ENCODE measurements at places on chromosomes 7 and 10. TPM values are rescaled to one million over a fixed set of nuclear protein-coding genes. Genes with fewer than 3 reads are reported as not detected.

The ITIH2 gene
- not detected for polyA plus RNA-seq

DNA sequence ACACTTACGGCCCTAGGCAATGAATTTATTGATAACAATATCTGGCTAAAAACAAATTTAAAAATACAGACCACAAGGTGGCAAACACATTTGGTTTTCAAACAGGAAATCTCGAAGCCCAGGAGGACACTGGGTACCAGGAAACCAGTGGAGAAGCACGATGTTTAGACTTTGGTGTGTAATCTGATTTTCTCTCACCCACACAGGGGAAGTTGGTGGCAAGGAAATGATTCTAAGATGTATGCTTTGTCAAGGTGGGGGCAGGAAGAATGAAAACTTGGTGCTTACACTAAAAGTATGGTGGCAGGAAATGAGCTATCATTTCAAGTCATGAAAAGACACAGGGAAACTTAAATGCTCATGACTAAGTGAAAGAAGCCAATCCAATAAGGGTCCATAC is 113.2 kb upstream of the ANKRD1 start:
- no peak for DNase-seq

- no peak for DNase-seq
These were observed 2.5 kb upstream of the KPNA7 start for GRCh38 chr7:99210265-99210970.

DNA sequence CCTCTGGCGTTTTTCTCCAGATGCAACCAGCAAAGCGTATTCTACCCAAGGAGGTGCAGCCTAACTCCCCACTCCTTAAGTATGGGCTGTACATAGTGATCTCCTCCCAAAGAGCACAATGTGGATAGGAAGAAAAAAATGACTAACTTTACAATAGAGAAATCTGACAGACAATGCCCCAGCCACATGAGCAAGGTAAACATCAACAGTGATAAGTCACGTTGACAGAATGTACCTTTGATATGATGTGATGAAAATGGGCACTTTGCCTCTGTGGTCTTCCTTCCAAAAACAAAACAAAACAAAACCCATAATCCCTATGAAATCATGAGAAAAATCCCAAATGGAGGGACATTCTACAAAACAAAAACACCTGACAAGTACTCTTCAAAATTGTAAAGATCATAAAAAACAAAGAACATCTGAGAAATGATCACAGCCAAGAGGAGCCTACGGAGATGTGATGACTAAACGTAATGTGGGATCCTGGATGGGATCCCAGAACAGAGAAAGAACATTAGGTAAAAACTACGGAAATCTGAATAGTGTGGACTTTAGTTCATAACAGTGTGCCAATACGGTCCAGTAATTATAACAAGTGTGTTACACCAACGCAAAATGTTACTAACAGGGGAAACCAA is 50.6 kb downstream of the ABLIM1 start:
- no peak for DNase-seq

DNA sequence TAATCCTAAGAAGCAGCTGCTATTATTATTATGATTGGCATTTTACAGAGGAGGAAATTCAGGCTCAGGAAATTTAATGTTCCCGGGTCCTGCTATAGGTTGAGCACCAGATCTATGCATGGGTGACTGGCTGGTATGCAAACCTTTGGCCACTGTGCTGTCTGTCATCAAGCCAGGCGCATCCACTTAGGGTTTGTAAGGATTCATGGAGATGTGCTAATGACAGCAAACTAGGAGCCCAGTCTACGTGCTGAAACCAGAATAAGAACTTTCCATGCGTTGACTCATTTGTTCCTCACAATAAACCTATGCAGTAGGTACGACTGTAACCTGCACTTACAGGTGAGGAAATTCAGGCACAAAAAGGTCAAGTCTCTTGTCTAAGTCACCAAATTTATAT is 64.5 kb upstream of the ZMIZ1 start:
- DNase-seq: no peak

GRCh38 chr7:49580000-49580399 is 193.4 kb upstream of the VWC2 start:
- DNase-seq: no peak

GRCh38 chr7:70098905-70099672 is 500.8 kb downstream of the AUTS2 start:
- DNase-seq: no peak

GRCh38 chr10:62380016-62380415 is 5.8 kb downstream of the ZNF365 start:
- peak; percentile 66 for DNase-seq

The KNDC1 gene
- 0.56 TPM for polyA plus RNA-seq

DNA sequence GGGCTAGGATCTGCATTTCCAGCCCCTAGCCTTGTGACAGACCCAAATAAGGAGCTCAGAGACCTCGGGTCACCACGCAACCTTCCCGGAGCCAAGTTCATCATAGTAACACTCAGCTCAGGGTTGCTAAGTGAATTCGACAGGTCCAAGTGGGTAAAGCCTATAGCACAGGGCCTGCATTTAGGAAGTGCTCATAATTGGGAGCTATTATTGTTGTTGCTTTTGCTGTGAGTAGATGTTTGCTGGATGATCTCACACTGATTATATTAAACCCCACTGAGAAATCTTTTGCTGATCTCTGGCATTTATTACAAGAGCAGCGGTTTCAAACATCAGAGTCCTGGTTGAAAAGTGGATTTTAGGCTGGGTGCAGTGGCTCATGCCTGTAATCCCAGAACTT is 20.3 kb upstream of the SAR1A start:
- DNase-seq: no peak

The DYNC1I1 gene
- 0.06 TPM for polyA plus RNA-seq

- no peak for DNase-seq
These were observed 9.6 kb downstream of the GNB2 start for GRCh38 chr7:100682991-100683658.

- no peak for DNase-seq
These were observed 113.1 kb upstream of the RNF32 start for GRCh38 chr7:156527458-156527890.

DNA sequence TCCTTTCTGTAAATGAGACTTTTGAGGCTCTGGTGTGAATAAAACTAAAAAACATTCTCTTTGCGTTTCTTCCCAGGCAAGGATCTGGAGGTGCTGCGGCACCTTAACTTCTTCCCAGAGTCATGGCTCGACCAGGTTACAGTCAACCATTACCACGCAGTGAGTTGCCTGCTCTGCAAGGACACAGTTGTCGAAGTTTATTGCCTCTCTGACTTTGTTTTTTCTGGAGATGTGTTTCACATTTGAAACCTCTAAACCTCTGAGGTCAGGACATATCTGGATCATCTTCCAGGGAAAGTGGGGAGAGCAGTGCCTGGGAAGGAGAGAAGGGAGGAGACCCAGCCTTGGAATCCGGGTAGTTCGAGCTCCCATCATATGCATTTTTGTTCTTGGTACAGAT is 43.4 kb upstream of the PLEKHA1 start:
- no peak for DNase-seq

- no peak for DNase-seq
These were observed 371.7 kb upstream of the PRKCQ start for GRCh38 chr10:6951732-6952131.

DNA sequence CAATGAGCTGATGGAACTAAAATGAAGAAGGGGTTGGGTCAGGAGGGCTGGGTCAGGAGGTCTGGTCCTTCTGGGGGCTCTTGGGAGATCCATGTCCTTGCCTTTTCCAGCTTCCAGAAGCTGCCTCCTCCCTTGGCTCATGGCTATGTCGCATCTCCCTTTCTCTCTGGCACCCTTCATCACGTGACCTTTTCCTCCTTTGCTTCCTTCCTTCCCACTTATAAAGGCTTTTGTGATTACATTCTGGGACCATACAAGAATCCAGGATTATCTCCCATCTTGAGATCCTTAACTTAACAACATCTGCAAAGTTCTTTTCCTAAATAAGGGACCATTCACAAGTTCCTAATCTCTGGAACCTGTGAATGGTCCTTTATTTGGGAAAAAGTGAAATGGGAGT is 290.2 kb downstream of the GALNT17 start:
- no peak for DNase-seq

DNA sequence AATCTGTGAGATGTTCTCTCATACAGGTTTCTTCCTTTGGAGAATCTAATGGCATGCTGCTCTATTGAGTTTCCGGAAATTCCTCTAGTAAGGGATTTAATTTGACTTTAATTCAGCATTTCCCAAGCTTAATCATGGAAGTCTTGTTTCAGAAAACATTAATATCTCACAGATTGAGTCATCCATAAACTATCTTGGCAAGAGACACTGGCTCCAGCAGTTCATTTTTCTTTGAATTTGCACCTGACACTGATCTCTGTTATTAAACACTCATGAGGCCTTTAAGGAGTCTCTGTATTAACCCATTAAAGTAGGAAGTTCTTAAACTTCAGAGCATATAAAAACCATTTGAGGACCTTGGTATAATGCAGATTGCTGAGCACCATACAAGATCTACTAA is 3.6 kb upstream of the ITGB8 start:
- DNase-seq: no peak

DNA sequence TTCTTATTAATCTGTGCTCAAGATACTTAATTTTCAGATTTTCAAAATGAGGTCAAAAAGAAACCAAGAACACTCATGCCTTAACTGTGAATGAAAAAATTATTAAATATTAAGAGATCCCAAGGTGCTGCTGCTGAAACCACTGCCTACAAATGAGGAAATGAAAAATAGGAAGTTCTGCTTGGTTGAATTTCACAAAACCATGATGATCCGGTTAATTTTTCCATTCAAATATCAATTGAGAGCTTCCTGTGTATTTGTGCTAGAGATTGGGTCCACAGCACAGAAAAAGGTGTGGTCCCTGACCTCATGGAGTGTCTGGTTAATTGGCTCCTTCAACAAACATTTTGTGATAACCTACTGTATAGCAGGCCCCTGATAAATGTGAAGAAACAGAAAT is 132.7 kb upstream of the YAE1 start:
- no peak for DNase-seq

The ZNF138 gene
- 2.8 TPM for polyA plus RNA-seq

DNA sequence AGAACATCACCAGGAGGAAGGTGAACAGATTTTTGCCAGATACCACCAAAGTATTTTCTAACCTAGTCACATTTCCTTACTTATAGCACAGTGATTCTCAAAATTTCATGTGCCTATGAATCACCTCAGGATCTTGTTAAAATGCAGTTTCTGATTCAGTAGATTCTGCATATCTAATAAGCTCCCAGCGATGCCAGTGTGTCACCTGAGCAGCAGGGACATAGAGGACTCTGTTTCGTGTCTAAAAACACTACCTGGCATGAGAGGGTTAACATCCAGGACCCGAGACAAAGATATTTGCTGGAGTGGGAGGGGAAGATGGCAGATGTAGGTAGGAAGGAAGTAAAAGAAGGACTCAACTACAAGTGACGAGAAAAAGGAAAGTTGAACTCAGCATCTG is 252.1 kb upstream of the KMT2E start:
- DNase-seq: no peak

- no peak for DNase-seq
These were observed 92.4 kb downstream of the CXCL12 start for GRCh38 chr10:44292390-44293002.

GRCh38 chr10:110392868-110393740 is 88.4 kb upstream of the SMNDC1 start:
- peak; percentile 43 for DNase-seq

DNA sequence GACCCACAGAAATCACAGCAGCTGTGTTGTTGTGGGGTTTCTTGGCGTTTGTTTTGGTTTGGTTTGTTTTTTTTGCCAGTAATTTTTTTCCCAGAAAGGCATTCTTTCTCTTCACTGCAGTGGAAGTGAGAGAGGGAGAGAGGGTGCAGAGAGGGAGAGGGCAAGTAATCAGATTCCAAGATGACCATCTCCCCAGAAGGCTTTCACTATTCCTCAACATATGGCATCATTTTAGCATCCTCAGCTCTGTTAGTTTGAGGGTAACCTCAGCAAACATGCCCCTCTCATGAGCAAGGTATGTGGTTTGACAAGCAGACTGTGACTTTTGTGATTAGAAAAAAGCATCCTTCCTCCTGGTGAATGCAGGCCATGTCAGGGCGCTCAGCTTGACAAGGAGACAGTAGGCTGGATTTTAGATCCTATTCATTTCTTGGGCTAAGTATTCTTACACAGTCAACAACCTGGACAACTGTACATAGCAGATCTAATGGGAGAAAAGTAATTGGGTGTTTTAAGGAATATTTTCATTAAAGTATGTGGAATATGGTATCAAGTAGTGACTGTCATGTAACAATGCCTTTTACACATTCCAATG is 86.3 kb upstream of the PIK3CG start:
- no peak for DNase-seq

The EXOC4 gene
- polyA plus RNA-seq: 73.8 TPM

DNA sequence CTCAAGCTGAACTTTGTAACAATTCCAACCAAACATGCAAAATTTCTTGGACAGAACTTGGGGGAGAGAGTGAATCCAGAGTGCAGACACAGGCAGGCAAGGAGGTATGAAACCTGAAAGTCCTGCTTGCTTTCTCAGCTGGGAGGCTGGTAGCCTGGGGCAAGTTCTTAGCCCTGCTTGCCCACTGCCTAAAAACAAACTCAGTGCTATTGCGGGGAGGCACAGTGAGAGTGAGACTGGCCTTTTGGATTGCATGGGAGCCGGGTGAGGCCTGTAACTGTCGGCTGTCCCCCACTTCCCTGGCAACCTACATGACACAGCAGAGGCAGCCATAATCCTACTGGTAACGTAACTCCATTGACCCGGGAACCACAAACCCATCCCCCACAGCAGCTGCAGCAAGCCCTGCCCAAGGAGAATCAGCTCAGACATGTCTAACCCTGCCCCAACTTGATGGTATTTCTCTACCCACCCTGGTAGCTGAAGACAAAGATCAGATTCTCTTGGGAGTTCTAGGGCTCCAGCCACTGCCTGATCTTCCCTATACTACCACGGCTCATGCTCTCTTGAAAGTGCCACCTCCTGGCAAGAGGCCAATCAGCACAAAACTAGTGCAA is 663.6 kb downstream of the GRM8 start:
- DNase-seq: no peak

GRCh38 chr10:47438857-47439474 is 44.9 kb downstream of the ANXA8 start:
- peak; percentile 38 for DNase-seq

DNA sequence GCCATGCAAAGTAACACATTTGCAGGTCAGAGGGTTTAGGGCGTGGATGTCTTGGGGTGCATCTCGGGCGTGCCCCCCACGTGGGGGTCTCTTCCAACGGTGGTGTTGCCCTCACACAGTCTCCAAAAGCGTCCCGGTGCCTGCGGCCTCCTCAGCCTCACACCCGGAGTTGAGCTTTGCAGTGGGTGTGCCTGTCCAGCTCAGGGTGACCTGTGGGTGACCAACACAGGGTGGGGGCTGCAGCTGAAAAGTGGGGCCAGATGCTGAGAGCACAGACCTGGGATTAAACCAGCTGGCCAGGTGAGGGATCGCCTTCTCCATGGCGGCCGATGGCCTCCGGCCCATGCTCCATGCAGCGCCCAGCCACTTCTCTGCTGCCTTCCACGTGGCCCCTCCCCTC is 63.1 kb downstream of the PWWP2B start:
- no peak for DNase-seq

Data from AG04450 (cell line).